ENCODE measurements at places on chromosomes 4 and X. TPM values are rescaled to one million over a fixed set of nuclear protein-coding genes. Genes with fewer than 3 reads are reported as not detected.

DNA sequence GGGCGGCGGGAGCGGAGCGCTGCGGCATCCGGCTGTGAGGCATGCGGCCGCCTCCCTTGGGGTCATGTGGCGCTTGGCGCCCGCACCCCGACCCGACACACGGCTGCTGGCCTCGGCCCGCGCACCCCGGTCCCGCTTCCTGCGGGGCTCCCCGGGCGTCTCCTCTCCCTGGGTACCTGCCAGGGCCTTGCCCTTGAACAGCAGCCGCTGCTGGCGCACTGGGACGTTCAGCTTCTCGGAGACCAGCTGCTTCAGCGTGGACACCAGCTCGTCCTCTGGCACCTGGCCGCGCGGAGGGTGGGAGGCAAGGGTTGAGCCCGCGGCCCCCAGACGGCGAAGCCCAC, 391 bp downstream of the UBL4A start:
- H3K4me3 ChIP-seq = peak overlapping the region; percentile 64
- H3K27ac ChIP-seq = peak overlapping the region; percentile 64
- no peaks in the 10 kb centered on the region for H3K27me3 ChIP-seq
- no peaks in the 10 kb centered on the region for H3K36me3 ChIP-seq

The BEX5 gene
- not detected for total RNA-seq

DNA sequence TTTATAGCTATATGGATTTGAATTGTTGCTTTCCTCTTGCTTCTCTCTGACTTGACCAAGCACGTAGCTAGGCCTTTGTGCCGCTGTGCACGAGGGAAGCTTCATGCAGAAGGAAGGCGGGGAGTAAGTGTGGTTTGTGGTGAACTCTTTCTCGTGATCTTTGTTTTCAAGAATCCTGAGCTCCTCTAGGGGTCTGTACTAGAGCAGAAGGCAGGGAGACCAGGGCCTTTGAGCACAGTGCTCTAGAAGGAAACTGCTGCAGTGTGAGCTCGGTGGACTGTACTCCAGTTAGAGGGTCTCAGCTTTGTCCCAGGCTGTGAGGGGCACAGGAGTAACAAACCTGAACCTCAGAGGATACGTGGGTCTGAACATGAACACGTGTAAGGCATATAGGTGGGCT, 49.0 kb downstream of the AGA start:
- no peak for DNase-seq
- no peaks in the 10 kb centered on the region for H3K27me3 ChIP-seq

The RAB41 gene
- not detected for total RNA-seq

The ATP5ME gene
- not detected for total RNA-seq

- DNase-seq = no peak
- H3K27me3 ChIP-seq = no peaks in the 10 kb centered on the region
- H3K27ac ChIP-seq = no peak overlapping the region
- no peaks in the 10 kb centered on the region for H3K36me3 ChIP-seq
Observed at GRCh38 chr4:127249767-127250108, 383.0 kb upstream of the INTU start.

GRCh38 chr4:103375278-103375677, 177.1 kb upstream of the CENPE start:
- H3K36me3 ChIP-seq = no peaks in the 10 kb centered on the region
- H3K27ac ChIP-seq = no peak overlapping the region
- no peak overlapping the region for H3K4me3 ChIP-seq
- no peaks in the 10 kb centered on the region for H3K27me3 ChIP-seq
- no peak for DNase-seq

The DRP2 gene
- 2.4 TPM for total RNA-seq

DNA sequence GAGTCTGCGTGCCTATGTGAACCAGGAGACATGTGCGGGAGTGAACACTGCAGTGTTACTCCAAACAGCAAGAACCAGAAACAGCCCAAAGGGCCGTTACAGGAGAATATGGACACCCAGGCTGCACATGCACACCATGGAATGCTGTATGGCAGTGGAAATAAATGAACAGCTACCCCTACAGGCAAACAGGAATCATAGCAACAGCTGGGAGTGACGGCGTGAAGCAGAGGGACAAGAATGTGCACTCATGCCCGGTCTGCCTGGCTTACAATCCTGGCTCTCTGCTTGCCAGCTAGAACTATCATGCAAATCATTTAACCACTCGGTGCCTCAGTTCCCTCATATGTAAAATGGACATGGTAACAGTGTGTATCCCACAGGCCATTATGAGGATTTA, 16.6 kb downstream of the GPKOW start:
- H3K36me3 ChIP-seq = peaks cover 3% of the 10 kb centered on the region
- no peaks in the 10 kb centered on the region for H3K27me3 ChIP-seq
- H3K4me3 ChIP-seq = no peak overlapping the region
- no peaks in the 10 kb centered on the region for H3K4me1 ChIP-seq
- H3K27ac ChIP-seq = no peak overlapping the region

GRCh38 chrX:76148041-76148665, 24.7 kb upstream of the PBDC1 start:
- no peaks in the 10 kb centered on the region for H3K36me3 ChIP-seq
- H3K27ac ChIP-seq = peak overlapping the region; percentile 70
- H3K27me3 ChIP-seq = no peaks in the 10 kb centered on the region
- no peak for DNase-seq
- H3K4me3 ChIP-seq = peak overlapping the region; percentile 25

The TKTL2 gene
- total RNA-seq = not detected

DNA sequence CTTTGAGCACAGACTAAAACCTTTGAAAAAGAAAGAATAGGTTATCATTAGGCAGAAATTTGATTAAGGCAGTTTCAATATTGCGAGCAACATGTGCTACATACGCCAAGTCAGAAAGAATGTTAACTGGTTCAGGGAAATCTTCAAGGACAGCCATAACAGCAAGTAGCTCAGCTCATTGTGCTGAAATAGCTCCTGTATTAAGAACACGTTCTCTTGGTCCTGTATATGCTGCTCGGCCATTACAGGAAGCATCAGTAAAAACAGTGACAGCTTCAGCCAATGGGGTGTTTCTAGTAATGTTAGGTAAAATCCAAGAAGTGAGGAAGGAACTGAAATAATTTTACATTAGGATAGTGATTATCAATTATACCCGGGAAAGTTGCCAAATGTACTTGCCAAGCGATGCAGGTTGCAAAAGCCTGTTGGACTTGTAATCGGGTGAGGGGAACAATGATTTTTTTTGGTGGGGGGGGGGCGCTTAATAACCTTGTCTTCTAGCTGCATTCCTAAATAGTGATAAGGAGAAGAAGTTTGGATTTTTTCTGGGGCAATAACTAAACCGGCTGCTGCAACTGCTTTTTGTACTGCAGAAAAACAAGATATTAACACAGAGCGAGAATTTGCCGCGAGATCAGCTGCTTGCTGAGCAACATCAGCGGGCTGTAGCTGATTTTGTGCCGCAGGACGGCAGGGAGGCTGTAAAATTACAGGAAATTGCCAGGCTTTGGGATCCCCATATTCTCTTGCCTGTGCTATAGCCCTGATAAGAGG, 49.4 kb upstream of the RASSF6 start:
- no peaks in the 10 kb centered on the region for H3K27me3 ChIP-seq
- no peak for DNase-seq
- no peak overlapping the region for H3K27ac ChIP-seq
- no peaks in the 10 kb centered on the region for H3K4me1 ChIP-seq

- DNase-seq = no peak
- H3K27me3 ChIP-seq = no peaks in the 10 kb centered on the region
- peak overlapping the region; percentile 73 for H3K4me3 ChIP-seq
- H3K27ac ChIP-seq = peak overlapping the region; percentile 88
Observed at GRCh38 chrX:48800574-48801279, 1.1 kb upstream of the HDAC6 start.

DNA sequence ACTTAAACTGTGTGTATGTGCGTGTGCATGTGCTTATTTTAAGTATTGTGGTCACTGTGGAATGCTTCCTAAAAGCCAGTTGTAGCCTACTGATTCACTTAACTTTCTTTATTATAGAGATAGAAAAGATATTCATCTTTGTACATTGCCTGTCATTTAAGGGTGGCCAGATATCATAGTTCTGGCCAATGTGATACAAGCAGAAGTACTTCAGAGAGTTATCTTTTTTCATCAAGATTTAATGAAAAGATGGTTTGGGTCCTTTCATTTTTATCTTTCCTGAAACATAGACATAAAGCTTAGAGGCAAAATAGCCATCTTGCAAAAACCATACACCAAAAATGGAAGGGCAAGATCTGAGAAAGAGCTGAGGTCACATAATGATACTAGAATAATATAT, 744.7 kb upstream of the ADGRL3 start:
- no peak for DNase-seq
- no peaks in the 10 kb centered on the region for H3K4me1 ChIP-seq
- H3K27ac ChIP-seq = no peak overlapping the region
- no peak overlapping the region for H3K4me3 ChIP-seq
- no peaks in the 10 kb centered on the region for H3K27me3 ChIP-seq

DNA sequence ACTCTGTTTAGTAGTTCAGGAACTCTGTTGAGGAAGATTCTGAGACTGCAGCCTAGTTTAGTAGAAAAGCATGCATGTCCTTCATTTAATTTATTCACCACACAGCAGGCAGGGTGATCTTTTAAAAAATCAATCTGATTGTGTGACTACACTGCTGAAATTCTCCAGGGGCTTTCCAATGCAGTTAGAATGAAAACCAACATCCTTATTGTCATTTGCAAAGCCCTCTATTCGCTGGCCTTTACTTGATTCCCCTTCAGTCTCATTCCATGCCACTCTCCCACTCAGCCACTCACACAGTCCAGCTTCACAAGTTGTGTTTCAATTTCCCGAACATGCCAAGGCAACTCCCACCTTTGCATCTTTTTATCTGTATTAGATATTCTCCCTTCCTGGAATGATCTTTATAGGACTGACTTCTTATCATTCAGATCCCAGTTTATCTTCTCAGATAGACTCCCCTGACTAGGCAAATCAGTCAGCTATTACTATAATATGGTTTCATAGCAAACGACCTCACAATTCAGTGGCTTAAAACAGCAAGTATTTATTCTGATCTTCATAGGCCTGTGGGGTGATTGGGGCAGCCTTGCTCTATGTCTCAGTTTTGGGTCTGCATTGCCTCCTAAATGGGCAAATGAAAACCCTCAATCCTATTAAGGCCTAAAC, 21.3 kb upstream of the FTHL17 start:
- H3K4me1 ChIP-seq = no peaks in the 10 kb centered on the region
- no peaks in the 10 kb centered on the region for H3K27me3 ChIP-seq
- H3K4me3 ChIP-seq = no peak overlapping the region
- DNase-seq = no peak

DNA sequence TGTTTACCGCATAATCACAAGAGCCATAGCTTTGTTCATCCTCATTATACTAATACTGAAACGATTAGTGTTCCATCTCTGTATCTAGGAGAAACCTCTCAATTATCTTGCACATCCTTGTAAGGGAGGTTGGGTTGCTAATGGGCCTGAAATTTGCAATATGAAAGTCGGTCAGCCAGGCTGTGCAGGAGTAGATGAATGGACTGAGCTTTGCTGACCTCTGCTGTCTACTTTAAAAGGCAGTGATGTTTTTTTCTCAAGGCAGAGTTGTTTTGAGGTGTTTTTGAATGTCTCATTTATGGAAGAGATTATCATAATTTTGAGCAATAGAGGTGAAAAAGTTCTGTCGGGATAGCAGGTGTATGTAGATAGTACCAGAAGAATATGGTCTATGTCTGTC, 47.9 kb upstream of the LINC00632 start:
- H3K36me3 ChIP-seq = no peaks in the 10 kb centered on the region
- no peak overlapping the region for H3K27ac ChIP-seq
- no peaks in the 10 kb centered on the region for H3K27me3 ChIP-seq

The CTAG2 gene
- not detected for total RNA-seq

DNA sequence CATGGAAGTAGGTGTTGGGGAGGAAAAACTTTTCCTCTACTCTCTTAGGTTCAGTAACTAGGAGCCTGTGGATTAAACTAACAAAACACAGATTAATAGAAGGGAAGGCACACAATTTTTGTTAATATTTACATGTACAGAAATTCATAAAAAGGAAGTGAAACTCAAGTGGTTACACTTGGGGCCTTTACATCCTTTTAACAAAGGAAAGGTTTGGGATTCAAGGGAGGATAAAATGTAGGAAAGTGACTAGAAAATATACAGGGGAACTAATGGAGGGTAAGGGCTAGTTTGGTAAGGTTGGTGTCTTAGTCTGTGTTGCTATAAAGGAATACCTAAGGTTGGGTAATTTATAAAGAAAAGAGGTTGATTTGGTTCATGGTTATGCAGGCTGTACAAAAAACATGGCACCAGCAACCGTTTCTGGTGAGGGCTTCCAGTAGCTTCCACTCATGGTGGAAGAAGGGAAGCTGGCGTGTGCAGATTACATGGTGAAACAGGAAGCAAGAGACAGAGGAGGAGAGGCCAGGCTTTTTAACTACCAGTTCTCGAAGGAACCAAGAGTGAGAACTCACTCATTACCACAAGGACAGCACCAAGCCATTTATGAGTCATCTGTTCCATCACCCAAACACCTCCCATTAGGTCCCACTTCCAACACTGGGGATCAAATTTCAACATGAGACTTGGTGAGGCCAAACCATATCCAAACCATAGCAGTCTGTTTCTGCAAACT, 124.4 kb downstream of the CHRDL1 start:
- H3K36me3 ChIP-seq = no peaks in the 10 kb centered on the region
- DNase-seq = no peak
- no peaks in the 10 kb centered on the region for H3K4me1 ChIP-seq

DNA sequence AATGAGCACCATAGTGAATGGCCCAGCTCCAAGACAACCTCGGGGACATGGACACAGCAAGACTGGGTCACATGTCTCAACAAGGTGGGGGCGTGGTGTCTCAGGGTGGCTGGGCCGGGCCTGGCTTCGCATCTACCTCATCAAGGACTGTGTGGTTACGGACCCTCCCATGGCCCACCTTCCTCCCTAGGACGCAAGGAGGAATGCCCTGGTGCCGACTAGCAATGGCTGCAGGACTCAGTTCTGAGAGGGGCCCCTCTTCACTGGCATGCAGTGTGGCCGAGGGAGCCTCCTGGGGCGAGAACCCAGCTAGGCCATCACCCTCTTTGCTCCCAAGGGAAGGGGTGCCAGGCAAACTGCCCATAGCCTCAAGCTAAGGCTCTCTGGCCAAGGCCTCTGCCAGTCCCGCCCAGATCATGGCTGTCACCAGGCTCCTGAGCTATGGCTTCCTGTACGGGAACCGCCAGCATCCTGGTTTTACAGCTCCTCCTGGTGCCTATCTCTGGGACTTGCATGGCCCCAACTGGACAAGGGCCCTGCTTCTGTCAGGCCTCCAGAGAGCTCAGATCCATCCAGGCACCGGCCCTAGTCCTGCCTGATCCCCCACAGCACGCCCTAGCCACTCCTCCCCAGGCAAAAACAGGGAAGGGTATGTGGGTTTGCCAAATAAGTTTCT, 218.0 kb upstream of the AGTR2 start:
- H3K4me1 ChIP-seq = no peaks in the 10 kb centered on the region
- no peak for DNase-seq
- no peaks in the 10 kb centered on the region for H3K36me3 ChIP-seq

DNA sequence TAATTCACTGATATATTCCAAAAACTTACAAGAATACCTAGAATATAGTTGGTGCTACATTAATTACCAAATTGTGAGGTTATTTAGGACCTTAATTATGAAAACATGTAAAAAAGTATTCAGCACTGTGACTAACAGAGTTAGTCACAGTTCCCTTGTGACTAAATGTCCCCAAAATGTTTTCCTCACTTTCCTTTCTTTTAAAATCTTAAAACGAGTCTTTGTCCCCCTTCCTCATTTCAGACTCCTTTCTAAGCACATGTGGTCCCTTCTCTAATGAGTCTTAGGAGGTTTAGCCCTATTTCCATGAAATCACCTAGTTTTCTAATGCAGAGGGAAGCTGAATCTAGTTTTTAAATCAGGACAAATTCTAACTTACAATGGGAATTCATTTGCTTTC, 175.0 kb downstream of the PPP3CA start:
- no peaks in the 10 kb centered on the region for H3K27me3 ChIP-seq
- no peaks in the 10 kb centered on the region for H3K36me3 ChIP-seq
- no peak overlapping the region for H3K4me3 ChIP-seq
- H3K27ac ChIP-seq = no peak overlapping the region
- H3K4me1 ChIP-seq = no peaks in the 10 kb centered on the region
- DNase-seq = no peak

The SYTL5 gene
- total RNA-seq = not detected
